ENCODE measurements at places on chromosomes 2 and 18. TPM values are rescaled to one million over a fixed set of nuclear protein-coding genes. Genes with fewer than 3 reads are reported as not detected.

Gene EFR3B
- total RNA-seq = 0.10 TPM

Gene GRP
- not detected for total RNA-seq

Gene GULP1
- total RNA-seq = not detected

Gene HK2
- total RNA-seq = 11.4 TPM

Gene C2orf80
- not detected for total RNA-seq

Gene SPDYA
- 19.6 TPM for total RNA-seq

Gene ACKR3
- total RNA-seq = 3.0 TPM

Gene PREB
- total RNA-seq = 22.3 TPM
